ENCODE measurements at places on chromosomes 6 and 20. TPM values are rescaled to one million over a fixed set of nuclear protein-coding genes. Genes with fewer than 3 reads are reported as not detected.
A peak's percentile ranks its signal among the peaks of the same experiment; 100 is the strongest.

- H3K27me3 ChIP-seq: no peaks in the 10 kb centered on the region
- no peak for DNase-seq
- no peak overlapping the region for H3K4me3 ChIP-seq
- no peak overlapping the region for H3K27ac ChIP-seq
These were observed 115.3 kb upstream of the TRAF3IP2 start for GRCh38 chr6:111720931-111721496.

- DNase-seq: no peak
- H3K4me1 ChIP-seq: peaks cover 14% of the 10 kb centered on the region
These were observed 1.2 kb downstream of the MYB start for GRCh38 chr6:135182071-135183001.

GRCh38 chr6:124879992-124880355 lies 82.3 kb upstream of the RNF217 start:
- H3K4me3 ChIP-seq: no peak overlapping the region
- no peaks in the 10 kb centered on the region for H3K27me3 ChIP-seq
- no peaks in the 10 kb centered on the region for H3K36me3 ChIP-seq
- H3K4me1 ChIP-seq: peaks cover 5% of the 10 kb centered on the region

GRCh38 chr6:16092140-16092539 lies 36.7 kb upstream of the MYLIP start:
- H3K4me3 ChIP-seq: no peak overlapping the region
- no peaks in the 10 kb centered on the region for H3K4me1 ChIP-seq
- no peak overlapping the region for H3K27ac ChIP-seq

GRCh38 chr20:5621305-5621704 lies 128.9 kb upstream of the SHLD1 start:
- H3K4me1 ChIP-seq: no peaks in the 10 kb centered on the region
- no peak overlapping the region for H3K27ac ChIP-seq
- no peaks in the 10 kb centered on the region for H3K36me3 ChIP-seq
- DNase-seq: peak; percentile 64
- H3K4me3 ChIP-seq: no peak overlapping the region
- no peaks in the 10 kb centered on the region for H3K27me3 ChIP-seq

ZNF165 gene
- total RNA-seq: 0.48 TPM

DNA sequence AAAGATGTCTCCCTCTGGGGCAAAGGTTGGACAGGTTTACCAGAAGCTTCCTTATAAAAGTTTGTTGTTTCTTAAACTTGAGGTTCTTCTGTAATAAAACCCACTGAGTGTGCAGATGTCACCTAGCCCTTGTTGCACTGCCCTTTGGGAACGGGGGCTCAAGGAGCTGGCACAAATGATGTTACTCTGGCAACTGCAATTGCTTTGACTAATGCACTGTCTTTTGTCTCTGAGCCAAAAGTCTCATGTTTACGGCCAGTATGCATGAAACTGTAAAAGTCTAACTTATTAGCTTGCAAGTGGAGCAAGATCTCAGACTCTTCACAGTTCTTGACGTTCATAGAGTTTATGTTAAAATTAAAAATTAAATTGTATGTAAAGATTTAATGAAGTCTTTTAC lies 655.7 kb downstream of the EPHA7 start:
- no peak overlapping the region for H3K27ac ChIP-seq
- H3K27me3 ChIP-seq: no peaks in the 10 kb centered on the region
- no peak for DNase-seq
- no peak overlapping the region for H3K4me3 ChIP-seq
- no peaks in the 10 kb centered on the region for H3K4me1 ChIP-seq

All from astrocyte (in vitro differentiated cells and primary cell).